Pancreas (tissue), 10 donors: ENCODE measurements at places on chromosomes 7 and 10. TPM values are rescaled to one million over a fixed set of nuclear protein-coding genes. Genes with fewer than 3 reads are reported as not detected.
A peak's percentile ranks its signal among the peaks of the same experiment; 100 is the strongest.

DNA sequence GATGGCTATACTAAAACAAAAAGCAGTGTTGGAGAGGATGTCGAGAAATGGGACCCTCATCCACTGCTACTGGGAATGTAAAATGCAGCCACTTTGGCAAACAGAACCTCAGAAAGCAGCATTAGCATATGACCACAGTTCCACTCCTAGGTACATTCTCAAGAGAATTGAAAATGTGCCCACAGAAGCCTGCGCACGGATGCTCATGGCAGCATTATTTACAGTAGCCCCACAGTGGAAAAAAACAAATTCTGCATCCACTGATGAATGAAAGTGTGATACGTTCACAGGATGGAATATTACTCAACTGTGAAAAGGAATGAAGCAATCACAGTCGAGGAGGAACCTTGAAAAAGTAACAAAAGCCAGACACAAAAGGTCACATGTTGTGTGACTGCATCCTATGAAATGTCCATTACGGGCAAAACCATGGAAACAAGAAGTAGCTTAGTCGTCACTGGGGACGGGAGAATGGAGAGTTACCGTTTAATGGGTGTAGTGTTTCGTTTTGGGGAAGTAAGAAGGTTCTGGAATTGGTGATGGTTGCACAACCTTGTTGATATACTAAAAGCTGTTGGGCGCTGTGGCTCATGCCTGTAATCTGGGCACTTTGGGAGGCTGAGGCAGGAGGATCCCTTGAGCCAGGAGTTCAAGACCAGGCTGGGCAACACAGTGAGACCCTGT lies 2.5 kb upstream of the UPK3B start:
- DNase-seq, result no peak

DNA sequence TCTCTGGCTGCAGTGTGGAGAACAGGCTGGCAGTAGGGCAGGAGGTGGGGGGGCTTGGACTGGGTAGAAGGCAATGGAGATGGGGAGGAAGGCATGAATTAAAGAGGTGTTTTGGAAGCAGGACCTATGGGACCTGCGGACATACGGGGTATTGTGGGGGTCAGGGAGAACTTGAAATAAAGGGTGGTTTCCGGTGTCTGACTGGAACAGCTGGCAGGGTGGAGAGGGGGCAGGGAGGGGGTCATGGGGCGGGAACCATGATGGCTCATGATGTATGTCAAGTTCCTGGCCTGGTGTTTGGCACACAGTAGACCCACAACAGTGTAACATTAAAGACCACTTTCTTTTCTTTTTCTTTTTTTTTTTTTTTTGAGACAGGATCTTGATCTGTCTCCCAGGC lies 5.5 kb downstream of the LHPP start:
- DNase-seq, result no peak

DNA sequence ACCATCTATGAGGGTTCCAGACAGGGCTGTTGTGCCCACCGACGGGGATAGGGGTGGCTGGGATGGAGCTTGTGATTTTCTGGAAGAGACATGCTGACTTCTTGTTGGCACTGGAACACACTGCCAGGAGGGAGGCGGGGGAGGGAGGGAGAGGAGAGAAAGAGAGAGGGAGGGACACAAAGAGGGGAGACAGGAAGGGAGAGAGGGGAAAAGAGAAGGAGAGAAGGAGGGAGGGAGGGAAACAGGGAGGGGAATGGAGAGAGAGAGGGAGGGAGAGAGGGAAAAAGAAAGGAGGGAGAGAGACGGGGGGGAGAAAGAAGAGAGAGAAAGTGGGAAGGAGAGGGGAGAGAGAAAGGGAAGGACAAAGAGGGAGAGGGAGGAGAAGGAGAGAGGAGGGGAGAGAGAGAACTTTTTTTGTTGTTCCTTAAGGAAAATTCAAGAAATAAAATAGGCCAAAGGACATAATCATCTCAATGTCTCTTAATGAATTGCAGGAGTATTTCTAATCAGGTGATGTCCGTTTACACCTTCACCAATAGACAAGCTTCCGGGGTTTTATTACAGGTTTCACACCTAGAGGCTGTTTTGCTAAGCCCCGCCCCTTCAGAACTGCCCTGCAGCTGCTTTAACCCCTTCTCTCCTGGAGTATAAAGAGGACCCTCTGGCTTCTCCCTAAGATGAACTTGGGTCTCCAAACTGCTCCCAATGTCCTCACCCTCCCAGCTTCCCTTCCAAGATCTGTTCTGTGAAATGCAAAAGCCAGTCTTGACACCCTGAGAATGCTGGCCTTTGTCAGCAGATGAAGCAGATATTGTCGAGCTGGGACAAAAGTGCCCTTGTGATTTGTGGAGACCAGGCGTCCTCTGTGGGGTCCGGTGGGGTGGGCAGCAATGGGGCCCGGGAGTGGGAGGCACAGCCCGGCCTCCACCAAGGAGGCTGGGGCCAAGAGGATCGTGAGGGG lies 82.0 kb upstream of the GTF2IRD1 start:
- DNase-seq, result peak; percentile 38

- peak; percentile 58 for DNase-seq
These were observed 29.5 kb upstream of the CCNY start for GRCh38 chr10:35306852-35307251.

GRCh38 chr7:76257973-76258372 lies 44.5 kb upstream of the HSPB1 start:
- DNase-seq, result no peak

The C10orf67 gene
- total RNA-seq, result 0.16 TPM

DNA sequence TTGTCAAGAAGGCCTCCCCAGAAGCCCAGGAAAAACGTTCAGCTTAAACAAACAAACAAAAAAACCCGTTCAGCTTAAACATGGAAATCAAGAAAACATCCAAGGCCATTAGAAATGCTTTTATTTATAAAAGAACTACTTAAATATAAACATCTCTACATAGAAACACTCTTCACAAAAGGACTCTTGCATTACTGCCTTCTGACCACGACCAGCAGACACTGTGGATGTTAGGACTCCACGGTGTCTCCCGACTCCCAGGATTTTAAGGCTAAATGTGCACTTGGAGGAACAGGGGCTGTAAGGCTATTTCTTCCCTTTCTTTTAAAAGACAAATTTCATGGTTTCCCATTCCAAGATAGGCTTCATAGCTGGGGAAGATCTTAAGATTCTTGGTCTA lies 93.0 kb downstream of the ABCC2 start:
- no peak for DNase-seq

DNA sequence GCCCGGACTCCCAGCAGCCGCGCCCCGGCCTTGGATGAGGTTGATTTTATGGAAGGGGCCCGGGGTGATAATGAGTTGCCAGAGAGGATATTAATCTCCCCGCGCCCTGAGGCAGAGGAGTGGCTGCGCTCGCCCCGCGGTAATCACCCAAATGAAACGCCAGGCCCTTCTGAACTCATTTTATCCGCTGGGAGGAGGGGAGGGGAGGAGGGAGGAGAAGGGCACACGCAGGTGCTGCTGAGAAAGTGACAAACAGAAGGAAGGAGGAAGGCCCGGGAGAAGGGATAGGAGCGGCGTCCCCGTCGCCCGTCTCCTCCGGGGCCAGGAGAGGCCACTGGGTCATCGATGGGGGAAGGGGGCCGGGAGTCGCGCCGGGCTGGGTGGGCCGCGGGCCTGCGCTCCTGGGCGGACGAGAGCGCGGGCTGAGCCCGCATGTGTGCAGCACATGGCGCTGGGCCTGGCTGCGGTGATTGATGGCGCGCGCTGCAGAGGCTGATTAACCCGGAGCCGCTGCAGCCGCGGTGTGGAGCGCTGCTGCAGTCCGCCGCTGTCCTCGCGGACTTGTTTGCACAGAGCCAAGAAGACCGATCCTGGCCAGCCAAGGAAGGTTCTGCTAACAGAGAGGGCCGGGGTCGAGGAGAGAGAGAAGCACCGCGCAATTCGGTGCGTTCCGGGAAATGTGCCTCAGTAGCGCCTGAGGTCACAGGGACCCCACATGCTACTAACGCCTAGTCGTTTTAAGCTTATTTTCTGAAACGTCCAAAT lies 6.5 kb downstream of the MNX1 start:
- DNase-seq, result peak; percentile 12

GRCh38 chr7:5345171-5345570 lies 62.4 kb downstream of the SLC29A4 start:
- no peak for DNase-seq

GRCh38 chr7:46982928-46983327 lies 599.0 kb downstream of the TNS3 start:
- no peak for DNase-seq

DNA sequence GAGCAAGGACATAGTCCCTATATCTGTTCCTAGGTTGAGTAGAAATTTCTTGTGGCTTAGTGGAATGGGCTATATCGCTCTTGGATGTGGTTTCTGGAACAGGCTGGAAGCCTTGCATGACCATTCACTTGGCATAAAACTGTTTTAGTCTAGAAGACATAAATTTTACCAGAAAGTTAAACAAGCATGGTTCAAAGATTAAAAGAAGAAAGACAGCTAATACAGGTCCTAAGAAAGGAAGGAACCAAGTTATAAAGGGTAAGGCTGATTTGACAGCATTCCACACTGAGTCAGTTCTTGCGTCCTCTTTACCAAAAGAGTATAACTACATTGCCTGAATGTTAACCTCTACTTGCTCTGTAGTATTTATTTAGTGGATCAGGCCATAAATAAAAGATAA lies 724.2 kb downstream of the SORCS1 start:
- no peak for DNase-seq

The PLEKHS1 gene
- 16.2 TPM for total RNA-seq

- DNase-seq, result no peak
These were observed 430.4 kb downstream of the TFEC start for GRCh38 chr7:115600207-115600606.

GRCh38 chr10:99450156-99450555 lies 19.7 kb upstream of the GOT1 start:
- DNase-seq, result no peak

The TMEM273 gene
- total RNA-seq, result 0.91 TPM

The KEL gene
- total RNA-seq, result not detected

DNA sequence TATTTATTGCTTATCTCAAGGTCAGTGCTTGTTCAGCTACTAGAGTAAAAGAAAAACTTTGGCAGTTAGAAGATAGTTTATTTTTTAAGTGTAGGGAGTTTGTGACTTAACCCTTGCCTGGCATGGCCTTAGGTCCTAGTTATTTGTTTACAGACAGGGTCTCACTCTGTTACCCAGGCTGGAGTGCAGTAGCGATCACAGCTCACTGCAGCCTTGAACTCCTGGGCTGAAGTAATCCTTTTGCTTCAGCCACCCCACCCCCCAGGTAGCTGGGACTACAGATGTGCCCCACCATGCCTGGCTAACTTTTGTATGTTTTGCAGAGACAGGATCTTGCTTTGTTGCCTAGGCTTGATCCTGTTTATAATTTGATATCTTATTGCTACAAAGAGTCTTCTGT lies 4.2 kb downstream of the ANLN start:
- no peak for DNase-seq

- DNase-seq, result no peak
These were observed 118.8 kb downstream of the SKIDA1 start for GRCh38 chr10:21406595-21407193.

- peak; percentile 71 for DNase-seq
These were observed 9.1 kb upstream of the EIF4H start for GRCh38 chr7:74164985-74165456.

The CALHM3 gene
- total RNA-seq, result 0.56 TPM

GRCh38 chr7:80649011-80649410 lies 10.6 kb downstream of the CD36 start:
- DNase-seq, result no peak

The CRHR2 gene
- 0.09 TPM for total RNA-seq

- no peak for DNase-seq
These were observed 251.2 kb downstream of the TNS3 start for GRCh38 chr7:47330561-47331178.

The MALRD1 gene
- 0.87 TPM for total RNA-seq

DNA sequence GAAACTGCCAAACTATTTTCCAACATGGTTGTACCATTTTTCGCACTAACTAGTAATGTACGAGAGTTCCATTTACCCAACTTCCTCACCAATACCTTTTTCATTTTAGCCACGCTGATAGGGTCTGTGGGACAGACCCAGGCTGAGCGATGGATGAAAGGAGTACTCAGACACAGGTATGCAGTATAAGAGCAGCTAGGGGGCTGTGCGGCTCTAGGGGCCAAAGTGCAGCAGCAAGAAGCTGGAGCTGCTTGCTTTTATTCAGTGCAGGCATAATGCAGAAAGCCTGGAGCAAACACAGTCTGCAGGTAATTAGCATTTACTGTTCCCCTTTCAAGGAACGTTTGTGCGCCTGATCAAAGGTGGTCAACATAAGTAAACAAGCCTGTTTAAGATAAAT lies 21.0 kb downstream of the UCMA start:
- DNase-seq, result no peak
